ENCODE measurements at places on chromosomes 1 and 21.

- DNase-seq = no peak
Measured at GRCh38 chr1:236759252-236759859, 35.7 kb upstream of the MTR start.

DNA sequence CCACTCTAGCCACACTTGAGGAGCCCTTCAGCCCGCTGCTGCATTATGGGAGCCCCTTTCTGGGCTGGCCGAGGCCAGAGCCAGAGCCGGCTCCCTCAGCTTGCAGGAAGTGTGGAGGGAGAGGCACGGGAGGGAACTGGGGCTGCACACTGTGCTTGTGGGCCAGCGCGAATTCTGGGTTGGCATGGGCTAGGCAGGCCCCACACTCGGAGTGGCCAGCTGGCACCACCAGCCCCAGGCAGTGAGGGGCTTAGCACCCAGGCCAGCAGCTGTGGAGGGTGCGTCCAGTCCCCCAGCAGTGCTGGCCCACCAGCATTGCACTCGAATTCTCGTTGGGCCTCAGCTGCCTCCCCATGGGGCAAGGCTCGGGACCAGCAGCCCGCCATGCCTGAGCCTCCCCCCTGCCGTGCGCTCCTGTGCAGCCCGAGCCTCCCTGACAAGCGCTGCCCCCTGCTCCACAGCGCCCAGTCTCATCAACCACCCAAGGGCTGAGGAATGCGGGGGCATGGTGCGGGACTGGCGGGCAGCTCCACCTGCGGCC, 785.9 kb upstream of the TPTE start:
- no peak for DNase-seq

- no peak for DNase-seq
Measured at GRCh38 chr1:40309374-40310128, 7.5 kb downstream of the COL9A2 start.

GRCh38 chr1:204072931-204073836, at the start of gene SOX13:
TSS of gene SOX13 (plus strand) at chr1:204073115. CDS start at chr1:204112916, 39,801 bp downstream.
- DNase-seq = peak; percentile 42

- DNase-seq = no peak
Measured at GRCh38 chr1:192573499-192573898, 2.1 kb upstream of the RGS1 start.

- no peak for DNase-seq
Measured at GRCh38 chr1:8814865-8815264, 2.6 kb downstream of the RERE start.

GRCh38 chr1:202161151-202162046, 997 bp upstream of the PTPN7 start:
- peak; percentile 53 for DNase-seq

DNA sequence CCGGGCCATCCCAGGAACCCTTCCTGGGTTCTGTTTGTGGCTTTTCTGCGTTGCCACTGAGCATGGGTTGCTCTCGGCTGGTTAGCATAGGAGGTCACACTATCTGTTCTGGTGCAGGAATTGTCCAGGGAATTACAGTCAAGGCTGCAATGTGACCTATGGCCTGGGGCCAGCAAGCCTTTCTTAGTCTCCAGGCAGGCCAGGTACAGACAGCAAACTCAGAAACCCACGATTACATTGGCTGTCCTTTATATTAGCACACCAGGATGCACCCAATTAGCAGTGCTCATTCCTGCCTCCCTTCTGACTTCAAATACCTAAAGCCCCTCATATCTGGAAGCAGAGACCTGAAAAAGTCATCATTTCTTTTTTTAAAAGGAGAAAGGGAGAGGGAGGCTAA, 55.2 kb downstream of the CD247 start:
- peak; percentile 27 for DNase-seq

DNA sequence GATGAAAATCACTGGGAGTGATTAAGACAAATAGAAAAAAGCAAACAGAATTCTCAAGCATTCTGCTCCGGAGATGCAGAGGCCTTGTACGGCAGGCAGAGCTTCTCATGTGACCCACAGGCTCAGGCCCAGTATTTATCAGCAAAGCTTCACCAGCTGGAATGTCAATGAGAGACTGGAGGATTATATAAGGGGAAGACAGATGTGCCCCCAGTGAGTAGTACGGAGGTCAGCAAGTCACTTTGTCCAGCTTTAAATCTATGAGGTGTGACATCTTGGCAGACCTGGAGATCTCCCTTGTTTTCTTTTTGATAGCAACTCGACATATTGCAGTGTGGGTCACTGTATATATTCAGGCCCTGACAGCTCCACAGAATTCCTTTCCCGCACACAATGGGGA, 106.8 kb downstream of the HHIPL2 start:
- no peak for DNase-seq

DNA sequence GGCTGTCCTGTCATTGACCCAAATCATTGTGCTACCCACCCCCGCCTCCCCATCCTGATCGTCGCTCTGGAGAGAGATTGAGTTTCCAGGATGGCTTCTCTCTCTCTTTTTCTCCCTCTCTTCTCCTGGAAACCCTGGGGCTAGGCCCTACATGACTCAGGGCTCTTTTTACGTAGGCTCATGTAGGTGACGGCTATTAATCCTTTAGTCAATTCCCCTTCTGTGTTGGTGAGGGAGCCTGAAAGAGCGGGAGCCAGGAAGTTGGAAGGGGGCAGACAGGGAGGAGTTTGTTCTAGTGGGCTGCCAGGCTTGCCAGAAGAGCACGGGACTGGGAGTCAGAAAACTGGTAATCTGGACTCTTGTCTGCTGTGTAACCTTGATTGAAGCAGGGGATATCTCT, 9.7 kb downstream of the ATP2B4 start:
- no peak for DNase-seq

GRCh38 chr21:38869946-38870345, 64.2 kb downstream of the ETS2 start:
- no peak for DNase-seq

DNA sequence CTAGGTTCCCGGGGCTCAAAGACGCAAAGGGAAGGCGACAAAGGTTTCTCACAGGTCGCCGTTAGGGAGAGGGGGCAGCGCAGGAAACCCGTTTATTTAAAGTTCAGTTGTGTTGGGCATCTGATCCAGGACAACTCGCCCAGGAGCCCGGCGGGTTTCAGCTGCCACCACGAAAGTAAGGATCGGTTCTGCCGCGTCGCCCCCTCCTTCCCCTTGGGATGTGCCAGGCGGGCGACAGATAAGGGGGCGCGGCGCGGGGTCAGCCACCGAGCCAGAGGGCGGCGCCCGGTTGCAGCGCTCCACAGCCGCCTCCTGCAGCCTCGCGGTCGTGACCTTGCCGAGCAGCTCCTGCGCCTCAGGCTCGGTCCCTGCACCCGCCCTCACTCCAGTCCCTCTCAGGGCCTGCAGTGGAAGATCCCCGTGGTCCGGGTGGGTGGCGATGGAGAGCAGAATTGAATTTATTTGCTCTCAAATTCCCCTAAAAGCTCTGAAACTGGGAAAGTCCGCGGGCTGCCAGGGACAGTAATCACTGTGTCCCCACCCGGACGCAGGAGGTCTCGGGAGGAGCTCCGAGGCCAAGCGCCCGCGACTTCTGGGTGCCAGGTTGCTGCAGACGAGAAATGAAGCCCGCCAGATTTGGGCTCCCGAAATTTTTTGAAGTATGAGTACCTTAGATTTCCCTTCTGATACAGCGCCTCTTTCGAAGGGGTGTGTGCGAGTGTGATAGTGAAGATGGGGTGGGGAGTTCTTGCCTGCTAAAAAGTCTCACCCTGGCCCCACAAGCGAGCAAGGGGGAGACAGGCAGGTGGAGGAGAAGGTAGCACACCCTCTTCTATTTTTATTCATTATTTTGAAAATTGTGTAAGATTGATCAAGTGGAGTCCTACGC, 28.4 kb upstream of the NFIA start:
- DNase-seq = peak; percentile 45

DNA sequence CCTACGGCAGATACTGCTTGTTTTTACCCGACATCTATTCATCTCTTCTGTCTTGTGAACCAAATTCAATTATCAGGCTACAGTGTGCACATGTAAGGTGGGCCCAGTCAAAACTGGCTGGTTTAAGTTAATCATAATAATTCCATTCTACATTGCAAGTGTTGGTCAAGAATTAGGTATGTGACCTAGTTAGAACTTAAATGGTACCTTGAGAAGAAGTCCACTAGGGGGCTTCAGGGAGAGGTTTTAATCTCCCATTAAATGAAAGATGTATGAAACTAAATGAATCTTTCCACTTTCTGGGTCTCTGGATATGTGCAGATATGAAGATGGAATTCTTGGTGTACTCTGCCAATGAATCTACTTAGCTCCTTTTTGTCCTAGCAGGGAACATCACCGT, 187.1 kb downstream of the CDC42BPA start:
- no peak for DNase-seq

GRCh38 chr21:43800566-43800965, 11.2 kb downstream of the RRP1 start:
- DNase-seq = no peak

- no peak for DNase-seq
Measured at GRCh38 chr1:84936116-84936810, 43.3 kb upstream of the LPAR3 start.

DNA sequence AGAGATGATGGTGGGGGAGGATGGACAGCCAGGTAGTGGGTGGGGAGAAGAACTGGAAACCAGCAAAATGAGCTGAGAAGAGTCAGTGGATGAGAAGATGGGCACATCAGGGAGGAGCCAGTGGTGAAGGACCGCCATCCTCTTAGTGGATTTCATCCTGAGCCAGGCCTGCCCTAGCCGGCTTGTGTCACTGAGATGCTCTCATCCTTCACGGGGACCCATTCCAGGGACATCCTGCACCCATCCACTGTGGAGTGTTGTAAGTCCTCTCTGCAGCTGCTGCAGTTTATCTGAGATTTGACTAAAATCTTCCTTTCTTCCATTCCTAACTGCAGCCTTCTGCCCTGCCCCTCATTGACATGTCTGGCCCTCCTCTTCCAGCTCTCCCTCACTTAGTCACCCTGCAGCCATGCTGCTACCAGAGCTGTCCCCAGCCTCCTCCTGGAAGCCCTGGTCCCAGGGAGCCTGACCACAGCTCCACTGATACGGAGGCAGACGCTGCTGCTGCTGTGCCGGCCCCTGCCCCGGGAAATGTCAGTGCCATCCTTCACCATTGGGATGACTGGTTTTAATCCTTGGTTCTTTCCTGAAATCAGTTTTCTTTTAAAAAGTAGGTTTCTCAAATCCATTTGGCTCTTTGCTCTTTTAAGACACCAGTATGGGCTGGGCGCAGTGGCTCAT, 33.2 kb downstream of the STUM start:
- no peak for DNase-seq

GRCh38 chr1:18390953-18391352, 89.8 kb upstream of the KLHDC7A start:
- no peak for DNase-seq

DNA sequence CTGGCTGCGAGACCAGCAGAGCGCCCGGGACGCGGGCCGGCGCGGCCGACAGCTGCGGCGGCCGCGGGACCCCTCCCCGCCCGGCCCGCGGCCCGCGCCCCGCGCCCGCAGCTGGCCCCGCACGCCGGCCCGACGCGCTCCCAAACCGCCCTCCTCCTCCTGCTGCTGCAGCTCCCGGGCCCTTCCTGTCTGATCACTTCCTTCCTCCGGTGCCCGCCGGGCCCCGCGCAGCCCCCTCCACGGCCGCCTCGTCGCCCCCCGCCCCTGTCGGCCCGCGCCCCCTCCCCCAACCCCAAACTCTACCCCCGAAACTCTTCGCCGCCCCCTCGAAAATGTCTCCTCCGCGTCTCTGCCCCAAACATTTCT, 594 bp downstream of the LUZP1 start:
- DNase-seq = no peak

DNA sequence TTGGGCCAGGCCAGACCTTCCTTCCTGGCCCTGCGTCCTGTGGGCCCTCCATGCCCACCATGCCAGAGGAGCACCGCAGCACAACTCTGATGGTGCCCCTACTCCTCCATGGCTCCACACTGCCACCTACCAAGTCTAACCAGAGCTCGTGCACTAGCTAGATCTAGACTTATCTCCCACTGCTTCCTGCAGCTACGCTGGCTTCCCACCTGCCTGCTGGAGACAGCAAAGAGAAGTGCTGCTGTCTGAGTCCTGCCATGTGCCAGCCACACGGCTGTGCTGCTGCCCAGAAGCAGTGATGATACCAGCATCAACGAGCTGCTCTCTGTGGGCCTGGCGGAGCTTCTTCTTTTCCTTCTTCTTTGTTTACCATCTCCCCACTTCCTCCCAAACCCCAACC, 4.5 kb downstream of the GUCA2B start:
- no peak for DNase-seq

- no peak for DNase-seq
Measured at GRCh38 chr1:184840596-184840995, 85.9 kb upstream of the EDEM3 start.

DNA sequence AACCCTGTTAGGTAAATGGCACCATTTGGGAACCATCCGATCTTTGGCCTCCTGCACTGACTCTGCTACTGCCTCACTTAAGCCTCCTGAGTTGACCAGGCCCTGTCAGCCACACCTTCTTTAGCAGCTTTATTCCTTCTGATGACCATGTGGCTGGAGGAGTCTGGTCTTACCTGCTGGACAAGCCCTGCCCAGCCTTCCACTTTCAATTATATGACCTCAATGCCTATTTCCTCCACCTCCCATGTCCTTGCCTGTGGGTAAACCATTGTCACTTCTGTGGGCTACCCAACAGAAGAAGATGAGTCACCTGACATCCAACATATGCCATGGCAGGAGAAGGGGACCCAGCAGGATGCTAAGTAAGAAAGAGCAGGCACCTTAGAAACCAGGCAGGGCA, 393.8 kb downstream of the NTNG1 start:
- no peak for DNase-seq

DNA sequence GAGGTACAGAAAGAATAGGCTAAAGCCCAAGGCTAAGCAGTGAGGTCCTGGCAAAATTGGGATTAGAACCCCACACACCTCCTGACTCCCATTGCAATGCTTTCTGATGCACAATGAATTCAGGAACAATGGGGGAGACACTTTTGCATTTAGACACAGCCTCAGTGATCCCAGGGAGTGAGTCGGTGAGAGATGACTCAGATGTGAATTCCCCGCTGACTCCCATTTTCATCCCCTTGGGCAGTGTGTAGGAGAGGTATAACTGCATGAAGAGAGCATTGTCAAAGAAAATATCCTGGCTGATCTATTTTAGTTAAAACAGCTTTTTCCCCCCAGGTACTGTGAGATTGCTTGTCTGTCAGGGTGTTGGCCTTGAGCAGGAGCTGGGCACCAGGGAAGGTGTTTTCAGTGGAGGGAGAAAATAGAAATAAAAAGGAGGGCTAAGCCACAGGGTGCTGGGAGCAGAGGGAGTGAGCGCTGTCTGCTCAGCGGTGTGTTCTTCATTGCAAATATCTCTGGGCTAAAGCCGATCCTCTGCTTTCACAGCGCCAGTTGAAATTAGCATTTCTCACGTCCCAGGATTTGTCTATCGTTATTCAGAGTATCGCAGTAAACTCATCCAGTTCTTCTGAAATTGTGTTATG, 247.7 kb upstream of the PTBP2 start:
- DNase-seq = no peak

GRCh38 chr1:15916417-15916816, 59.5 kb downstream of the ZBTB17 start:
- DNase-seq = no peak
